ENCODE measurements at places on chromosomes 1 and 21.
A peak's percentile ranks its signal among the peaks of the same experiment; 100 is the strongest.

DNA sequence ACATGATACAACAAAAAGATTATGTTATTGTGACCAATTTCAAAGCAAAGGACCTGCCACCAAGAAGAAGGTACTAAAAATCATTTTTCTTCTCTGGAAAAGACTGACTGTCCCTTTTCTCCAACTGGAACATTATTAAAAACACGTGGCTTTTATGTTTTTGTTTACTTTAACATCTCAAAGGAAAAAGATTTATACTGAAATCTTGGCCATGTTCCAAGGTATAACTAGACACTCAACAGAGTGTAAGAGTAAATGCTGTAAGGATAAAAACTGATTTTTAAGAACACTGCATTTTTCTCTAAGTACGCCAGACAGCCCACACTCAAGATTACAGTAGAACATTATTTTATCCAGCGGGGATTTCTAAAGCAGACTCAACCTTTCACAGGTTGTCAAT lies 62.1 kb downstream of the BRWD1 start:
- DNase-seq = peak; percentile 2

DNA sequence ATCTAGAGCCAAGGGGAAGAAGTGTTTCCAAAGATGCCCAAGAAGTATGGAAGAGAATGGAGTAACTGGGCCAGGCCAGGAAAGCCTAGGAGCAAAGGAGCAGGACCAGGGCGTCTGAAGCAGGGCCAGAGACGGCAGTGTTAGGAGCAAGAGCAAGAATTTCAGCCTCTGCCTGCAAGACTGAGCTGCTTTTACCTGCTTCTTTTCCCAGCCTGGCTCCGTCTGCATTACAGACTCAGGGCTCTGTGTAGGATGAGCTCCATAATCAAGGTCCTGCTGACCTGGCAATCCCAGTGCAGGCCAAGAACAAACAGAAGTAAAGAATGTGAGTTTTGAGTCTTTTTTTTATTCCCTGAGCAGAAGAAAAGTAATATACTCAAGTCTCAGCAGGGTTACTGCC lies 10.1 kb downstream of the FMO1 start:
- no peak for DNase-seq

DNA sequence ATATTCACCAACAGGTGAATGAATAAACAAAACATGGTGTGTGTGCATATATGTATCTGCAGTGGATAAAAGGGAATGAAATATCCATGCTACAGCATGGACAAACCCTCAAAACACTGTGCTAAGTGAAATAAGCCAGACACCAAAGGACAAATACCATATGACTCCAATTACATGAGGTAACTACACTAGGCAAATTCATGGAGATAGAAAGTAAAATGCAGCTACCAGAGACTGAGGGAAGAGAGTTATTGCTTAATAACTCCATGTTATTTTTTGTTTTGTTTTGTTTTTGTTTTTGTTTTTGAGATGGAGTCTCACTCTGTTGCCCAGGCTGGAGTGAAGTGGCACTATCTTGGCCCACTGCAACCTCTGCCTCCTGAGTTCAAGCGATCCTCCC lies 2.4 kb downstream of the ITLN1 start:
- no peak for DNase-seq

- peak; percentile 22 for DNase-seq
Measured at GRCh38 chr1:184255560-184255959, 131.3 kb upstream of the C1orf21 start.

DNA sequence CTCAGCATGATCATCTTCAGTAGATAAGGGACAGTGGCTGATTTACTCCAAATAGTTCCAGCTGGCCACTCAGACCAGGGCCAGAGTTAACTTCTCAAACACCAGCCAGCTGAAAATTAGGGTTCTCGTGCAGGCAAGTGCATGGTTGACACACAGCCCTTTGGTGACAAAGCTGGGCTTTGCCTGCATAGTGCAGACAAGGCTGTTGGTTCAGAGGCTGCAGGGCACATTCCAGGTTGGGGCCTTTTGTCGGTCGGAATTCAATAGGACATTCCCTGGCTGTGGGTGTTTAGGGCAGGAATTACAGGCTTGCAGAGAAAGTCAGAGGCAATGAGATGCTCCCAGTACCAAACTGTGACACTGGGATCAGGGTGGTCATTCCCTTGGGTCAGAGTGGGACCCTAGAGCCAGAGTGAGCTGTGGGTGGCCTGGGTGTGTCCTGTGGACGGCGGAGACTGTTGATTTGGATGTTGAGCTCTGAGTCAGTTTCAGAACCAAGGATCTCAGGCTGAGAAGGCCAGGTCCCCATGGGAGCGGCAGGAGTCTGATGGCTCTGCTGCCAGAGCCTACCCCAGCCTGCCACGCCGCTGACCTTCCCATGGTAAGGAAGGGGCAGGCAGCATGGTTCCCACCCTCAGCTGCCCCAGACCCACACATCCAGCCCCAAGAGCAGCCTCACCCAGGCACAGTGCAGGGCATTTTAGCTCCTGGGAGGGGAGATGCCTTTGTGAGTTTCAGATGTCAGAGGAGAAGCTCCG lies 56.2 kb downstream of the STUM start:
- DNase-seq = no peak

DNA sequence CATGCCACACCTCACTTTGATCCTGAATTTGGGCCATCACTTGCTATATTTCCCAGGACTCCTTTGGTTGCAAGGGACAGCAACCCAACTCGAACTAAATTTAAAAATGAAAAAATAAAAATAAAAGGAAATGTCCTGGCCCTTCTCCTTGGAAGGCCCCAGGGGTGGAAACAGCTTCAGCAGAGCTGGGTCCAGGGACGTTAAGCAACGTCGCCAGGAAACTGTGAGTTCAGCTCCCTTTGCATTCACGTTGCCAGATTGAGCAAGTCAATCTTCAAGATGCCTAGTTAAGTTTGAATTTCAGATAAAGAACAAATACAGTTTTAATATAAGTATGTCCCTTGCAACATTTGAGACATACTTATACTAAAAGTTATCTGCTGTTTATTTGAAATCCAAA lies 14.6 kb upstream of the SPSB1 start:
- DNase-seq = no peak

- peak; percentile 69 for DNase-seq
Measured at GRCh38 chr1:91883470-91883869, 2.5 kb downstream of the TGFBR3 start.

DNA sequence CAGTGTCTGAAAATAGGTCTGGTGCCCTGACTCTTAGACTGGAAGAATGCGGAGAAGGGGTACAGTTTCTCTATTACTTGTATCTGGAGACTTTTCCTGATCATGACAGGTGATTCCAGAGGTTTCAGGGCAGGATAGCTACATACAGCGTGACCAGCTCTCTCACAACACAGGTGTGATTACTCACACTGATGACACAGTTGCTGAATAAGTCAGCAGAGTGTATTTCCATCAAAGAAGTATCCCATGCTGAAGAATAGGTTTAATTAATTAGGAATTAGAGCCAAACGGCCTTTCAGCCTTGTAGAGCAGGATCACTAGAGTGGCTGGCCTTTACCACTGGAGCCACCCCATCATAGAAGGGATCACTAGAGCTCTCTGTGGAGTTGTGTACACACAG lies 298.6 kb downstream of the LMX1A start:
- DNase-seq = no peak

DNA sequence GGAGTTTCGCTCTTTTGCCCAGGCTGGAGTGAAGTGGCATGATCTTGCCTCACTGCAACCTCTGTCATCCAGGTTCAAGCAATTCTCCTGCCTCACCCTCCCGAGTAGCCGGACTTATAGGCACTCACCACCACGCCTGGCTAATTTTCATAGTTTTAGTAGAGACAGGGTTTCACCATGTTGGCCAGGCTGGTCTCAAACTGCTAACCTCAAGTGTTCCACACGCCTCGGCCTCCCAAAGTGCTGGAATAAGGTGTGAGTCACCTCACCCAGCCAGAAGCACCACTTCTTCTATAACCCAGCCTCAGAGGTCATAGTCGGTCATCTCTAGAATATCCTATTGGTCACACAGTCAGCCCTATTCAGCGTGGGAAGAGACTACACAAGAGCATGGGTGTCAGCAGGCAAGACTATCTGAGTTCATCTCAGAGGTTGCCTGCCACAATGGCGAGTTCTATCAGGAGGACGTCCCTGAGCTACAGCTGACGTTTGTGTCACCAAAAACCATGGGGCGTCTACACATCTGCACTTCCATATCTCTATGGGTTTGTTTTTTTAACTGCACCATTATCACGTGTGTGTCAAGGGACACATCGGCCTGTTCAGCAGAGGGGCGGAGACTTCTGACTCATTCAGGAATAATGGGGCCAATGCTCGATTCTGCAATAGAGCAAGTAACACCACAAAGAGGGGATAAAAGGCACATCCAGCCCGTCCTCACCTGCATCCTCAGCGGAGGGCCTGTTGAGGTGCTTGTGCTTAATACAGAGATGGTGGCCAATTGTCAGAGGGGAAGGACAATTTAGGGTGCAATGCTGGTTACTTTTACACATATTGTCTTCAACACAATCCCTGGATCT lies 256.3 kb upstream of the IRF2BP2 start:
- peak; percentile 80 for DNase-seq

GRCh38 chr1:234642428-234642827 lies 32.5 kb upstream of the IRF2BP2 start:
- no peak for DNase-seq

DNA sequence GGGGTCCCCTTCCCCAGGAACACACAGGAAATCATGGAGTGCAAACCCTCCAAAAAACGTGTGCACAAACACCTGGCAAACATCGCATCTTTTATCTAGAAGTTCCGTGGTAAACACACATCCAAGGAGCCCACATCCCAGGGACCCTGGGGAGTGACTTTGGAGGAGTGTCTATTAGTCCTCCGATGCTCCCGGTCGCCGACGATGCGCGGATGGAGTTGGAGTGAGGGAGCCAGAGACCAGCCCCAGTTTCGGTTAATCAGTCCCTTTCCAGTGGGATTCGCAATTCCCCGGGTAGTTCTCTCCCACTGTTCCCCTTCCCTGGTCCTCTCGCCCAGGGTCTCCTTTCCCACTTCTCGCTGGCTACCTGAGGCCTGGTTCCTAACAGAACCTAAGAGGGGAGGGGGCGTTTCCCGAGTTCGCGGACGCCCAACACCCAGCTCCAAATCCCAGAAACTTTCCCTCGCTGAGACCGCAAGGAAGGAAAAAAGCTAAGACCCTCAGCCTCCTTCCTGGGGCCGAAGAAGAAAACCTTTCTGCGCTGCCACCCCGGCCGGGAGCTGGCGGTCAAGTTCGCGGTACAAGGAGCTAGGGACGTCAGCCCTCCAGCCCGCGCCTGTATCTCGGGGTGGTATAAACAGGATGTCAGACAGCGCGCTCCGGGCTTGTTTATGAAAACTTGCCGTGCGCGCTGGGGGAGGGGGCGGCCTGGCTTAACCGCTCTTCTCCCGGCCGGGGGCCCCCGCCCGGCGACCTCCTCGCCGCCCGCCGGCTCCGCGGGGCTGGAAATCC lies 787 bp downstream of the JAK1 start:
- peak; percentile 73 for DNase-seq

DNA sequence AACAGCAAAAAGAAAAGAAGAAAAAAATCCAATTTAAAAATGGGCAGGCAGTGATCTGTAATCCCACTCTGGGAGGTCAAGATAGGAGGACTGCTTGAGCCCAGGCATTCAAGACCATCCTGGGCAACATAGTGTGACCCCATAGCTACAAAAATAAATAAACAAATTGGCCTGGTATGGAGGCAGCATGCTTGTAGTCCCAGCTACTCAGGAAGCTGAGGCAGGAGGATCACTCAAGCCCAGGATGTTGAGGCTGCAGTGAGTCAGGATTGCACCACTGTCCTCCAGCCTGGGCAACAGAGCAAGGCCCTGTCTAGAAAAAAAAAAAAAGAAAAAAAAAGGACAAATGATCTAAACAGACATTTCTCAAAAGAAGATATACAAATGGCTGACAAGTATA lies 99.6 kb downstream of the EIF4G3 start:
- peak; percentile 95 for DNase-seq

DNA sequence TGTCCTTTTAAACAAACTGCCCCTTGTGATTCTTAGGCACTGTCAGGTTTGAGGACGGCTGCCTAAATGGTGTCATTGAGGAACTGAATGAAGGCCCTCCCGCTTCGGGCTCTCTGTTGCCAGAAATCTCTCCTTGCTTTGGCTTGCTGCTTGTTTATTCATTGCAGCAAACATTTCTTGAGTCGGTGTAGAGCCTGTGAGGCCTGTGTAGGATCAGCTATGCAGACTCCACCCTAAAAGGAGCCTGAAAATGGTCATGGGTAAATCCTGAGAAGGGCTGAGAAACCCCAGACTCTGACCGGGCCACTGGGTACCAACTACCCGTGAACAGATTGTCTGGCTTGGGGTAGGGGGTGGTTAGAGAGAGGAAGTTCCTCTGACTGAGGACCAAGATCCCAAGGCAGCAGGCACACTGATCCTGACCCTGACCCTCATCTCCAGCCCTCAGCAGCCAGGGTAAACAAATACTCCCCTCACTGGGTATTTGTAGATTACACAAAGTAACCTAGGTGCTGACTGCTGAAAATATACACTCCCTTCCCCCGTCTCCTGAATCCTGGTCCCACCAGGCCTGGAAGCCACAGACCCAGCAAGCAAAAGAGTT lies 3.1 kb downstream of the IL6R start:
- DNase-seq = no peak

- no peak for DNase-seq
Measured at GRCh38 chr1:235906436-235906835, 39.7 kb upstream of the LYST start.

- peak; percentile 75 for DNase-seq
Measured at GRCh38 chr21:45319461-45320211, 31.9 kb upstream of the POFUT2 start.

DNA sequence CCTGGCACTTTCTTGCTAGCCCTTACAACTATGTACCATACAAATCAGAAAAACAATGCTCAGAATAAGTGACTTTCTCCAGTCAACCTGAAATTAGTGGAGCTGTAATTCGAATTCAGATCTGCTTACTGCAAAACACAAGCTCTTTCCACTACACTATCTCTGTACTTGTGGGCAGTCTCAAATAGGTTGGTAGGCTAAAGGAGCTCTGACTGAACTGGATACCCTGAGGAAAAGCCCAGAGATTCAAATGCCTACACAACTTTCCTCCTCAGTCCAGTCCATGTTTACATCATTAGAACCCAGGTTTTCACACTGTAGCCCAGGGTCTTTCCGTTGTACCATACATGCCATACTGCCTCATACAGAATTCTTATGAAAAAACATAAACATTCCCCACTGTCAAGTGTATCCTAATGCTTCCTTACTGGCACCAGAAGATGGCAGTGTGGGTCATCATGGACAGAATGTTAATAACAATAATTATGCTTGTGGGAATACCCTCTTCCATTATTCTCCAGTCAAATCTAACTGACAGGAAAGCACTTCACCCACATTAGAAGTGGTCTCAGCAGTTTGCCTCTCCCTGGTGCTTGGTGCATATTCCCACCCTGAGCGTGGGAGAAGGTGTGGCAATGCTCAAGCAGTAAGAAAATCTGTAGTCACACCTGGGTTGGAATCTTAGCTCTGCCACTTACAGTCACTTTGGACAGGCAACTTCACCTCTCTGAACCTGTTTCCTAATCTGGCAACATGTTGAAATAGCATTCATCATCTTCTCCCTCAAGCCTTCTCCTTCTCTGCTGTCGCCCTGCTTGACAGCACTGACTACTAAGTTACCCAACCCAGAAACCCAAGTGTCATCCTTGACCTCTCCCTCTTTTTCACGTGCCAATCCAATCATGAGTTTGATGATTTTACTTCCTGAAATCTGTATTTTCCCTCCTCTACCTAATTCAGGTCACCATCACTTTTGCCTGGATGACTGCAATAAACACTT lies 14.4 kb upstream of the ZFYVE9 start:
- peak; percentile 90 for DNase-seq
